Cortex of kidney (tissue), 1 donor: ENCODE measurements at places on chromosomes 4 and X.

- no peak for DNase-seq
Measured at GRCh38 chrX:22164770-22165388, 107.8 kb upstream of the CBLL2 start.

DNA sequence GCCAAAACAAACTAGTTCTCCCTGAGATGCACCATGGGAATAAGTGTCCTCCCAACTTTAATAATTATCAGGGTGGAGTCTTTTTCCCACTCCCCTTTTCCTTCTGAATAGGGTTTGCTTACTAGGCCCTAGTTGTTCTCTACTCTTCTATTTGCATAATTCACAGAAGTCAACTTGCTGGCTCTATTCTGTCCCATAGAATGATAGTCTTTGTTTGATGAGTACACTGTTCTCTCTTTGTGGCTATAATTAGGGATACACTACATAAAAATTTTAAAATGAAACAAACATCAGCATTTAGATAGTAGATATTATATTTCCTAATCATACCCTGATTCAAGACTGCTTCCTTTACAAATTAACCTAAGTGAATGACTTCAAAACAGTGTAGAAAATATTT is 10.3 kb downstream of the PDHA2 start:
- no peak for DNase-seq

GRCh38 chr4:188573104-188573503 is 433.9 kb downstream of the TRIML1 start:
- DNase-seq: no peak

GRCh38 chr4:102596532-102596931 is 95.4 kb downstream of the NFKB1 start:
- DNase-seq: no peak

- no peak for DNase-seq
Measured at GRCh38 chrX:13430136-13430827, 110.4 kb upstream of the ATXN3L start.

DNA sequence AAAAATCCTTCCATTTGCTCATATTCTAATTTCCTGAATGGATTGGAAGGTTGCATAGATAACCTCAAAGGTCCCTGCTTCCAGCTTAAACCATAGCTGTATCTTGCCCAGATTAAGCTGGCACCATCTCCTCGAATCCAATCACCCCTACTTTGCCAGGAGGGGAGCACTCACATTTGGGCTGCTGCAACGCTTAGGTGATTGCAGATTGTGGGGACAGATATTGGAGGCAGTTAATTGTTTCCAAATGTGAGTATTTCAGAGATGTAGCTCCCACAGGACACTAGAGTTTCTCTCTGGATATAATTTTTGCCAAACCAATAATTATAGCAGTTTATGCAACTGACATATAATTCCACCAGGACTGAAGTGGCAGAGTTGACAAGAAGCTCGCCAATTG is 53.5 kb upstream of the ACSL1 start:
- DNase-seq: no peak

- no peak for DNase-seq
Measured at GRCh38 chr4:16995451-16995850, 97.0 kb upstream of the LDB2 start.

- DNase-seq: no peak
Measured at GRCh38 chrX:66200855-66201795, 37.1 kb downstream of the HEPH start.

DNA sequence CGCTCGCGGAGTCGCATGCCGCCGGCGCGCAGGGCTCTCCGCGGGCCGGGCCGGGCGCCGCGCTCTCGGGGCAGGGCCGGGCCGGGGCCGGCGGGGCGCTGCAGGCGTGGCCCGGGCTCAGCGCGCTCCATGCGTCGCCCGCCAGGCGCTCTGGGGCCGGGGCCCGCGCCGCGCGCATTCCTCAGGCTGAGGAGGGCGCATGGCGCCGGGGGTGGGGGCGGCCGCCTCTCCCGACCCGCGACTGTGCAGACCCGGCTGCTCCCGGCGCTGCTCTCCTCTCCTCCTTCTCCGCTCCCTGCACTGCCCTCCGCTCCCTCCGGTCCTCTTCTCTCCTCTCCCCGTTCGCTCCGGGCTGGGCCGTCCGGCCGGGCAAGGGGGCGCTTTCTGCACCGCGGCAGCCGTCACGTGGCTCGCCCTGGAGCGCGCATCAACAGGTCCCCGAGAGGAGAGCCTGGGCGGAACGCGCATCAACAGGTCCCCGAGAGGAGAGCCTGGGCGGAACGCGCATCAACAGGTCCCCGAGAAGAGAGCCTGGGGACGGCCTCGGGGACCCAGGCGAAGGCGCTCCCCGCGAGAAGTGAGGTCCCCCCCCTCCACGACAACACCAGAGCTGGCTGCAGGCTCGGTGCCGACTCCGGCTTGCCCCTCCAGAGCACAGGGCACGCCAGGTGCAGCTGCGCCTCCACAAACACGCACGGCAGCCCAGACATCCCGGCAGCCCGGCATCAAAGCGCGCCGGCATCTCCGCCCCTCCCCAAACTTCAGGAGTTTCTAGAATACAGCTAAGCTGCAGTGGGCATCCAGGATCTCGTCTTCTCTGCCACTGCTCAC is 12.9 kb downstream of the PPP2R3B start:
- DNase-seq: no peak

DNA sequence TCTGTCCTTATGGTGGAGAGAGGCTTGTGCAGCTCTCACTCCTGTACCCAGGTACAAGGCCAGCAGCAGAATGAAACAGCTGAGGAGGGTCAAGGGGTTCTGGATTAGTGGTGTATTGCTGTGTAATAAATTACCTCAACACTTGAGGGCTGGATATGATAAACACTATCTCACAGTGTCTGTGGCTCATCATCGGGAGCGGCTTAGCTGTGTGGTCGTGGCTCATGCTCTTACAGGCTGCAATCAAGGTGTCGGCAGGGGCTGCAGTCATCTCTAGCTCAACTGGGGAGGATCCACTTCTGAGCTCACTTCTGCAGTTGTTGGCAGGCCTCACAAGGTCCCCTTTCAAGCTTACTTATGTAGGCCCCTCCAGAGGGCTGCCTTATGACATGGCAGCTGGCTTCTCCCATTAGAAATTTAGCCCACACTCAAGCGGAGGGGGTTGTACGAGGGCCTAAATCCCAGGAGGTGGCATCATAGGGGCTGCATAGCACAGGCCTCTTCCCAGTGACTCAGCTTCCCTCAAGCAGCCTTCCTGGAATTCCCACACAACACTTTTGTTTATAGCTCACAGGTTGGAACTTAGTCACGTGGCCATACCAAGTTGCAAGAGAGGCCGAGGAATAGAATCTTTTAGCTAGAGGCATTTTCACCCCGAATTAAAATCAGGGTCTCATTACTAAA is 148.2 kb upstream of the RPS6KA3 start:
- no peak for DNase-seq

- no peak for DNase-seq
Measured at GRCh38 chr4:2792711-2793585, at the start of gene SH3BP2. SH3BP2 (plus strand) TSS chr4:2793085; CDS start chr4:2820618, 27,533 bp downstream.

GRCh38 chr4:79623021-79623870 is 215.2 kb upstream of the GK2 start:
- no peak for DNase-seq

DNA sequence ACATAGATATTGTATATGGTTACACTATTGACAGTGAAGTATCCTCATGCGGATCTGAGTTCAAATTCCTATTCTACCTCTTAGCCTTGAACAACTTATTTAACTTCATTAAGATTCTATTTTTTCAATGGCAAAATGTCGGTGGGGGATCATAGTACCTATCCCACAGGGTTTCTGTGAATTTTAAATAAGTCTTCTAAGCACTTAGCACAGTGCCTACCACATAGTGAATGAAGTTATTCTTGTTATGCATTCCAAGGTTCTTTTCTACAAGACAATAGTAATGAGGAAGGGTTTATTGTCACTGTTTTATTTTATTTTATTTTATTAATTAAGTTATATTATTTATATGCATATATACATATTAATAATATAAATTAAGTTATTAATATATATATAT is 8.8 kb upstream of the ENAM start:
- no peak for DNase-seq

GRCh38 chr4:41148931-41149330 is 65.4 kb downstream of the APBB2 start:
- DNase-seq: no peak
